Common myeloid progenitor, CD34-positive (primary cell): ENCODE measurements at places on chromosomes 5 and 9.

DNA sequence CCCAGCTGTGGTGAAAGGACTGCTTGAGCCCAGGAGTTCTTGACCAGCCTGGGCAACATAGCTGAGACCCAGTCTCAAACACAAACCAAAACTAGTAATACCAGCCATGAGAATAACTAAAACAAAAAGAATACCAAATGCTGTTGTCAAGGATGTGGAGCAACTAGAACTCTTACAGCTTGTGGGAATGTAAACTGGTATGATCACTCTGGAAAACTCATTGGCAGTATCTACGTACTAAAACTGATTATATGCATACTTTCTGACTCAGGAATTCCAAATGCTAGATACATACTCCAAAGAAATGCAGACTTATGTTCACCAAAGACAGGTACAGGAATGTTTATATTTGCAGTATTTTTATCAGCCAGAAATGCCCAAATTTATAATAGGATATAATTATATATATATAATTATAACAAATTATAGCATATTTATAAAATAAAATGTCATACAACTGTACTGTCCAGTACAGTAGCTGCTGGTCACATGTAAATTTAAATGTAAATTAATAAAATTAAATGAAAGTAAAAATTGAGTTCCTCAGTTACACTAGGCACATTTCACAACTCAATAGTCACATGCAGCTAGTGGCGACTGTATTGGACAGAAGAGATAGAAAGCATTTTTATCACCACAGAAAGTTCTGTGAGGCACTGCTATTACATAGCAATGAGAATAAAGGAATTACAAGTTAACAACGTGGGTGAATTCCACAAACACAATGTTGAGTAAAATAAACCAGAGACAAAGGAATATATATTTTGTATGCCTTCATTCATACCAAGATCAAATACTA lies 118.5 kb downstream of the GNAQ start:
- no peak for DNase-seq

DNA sequence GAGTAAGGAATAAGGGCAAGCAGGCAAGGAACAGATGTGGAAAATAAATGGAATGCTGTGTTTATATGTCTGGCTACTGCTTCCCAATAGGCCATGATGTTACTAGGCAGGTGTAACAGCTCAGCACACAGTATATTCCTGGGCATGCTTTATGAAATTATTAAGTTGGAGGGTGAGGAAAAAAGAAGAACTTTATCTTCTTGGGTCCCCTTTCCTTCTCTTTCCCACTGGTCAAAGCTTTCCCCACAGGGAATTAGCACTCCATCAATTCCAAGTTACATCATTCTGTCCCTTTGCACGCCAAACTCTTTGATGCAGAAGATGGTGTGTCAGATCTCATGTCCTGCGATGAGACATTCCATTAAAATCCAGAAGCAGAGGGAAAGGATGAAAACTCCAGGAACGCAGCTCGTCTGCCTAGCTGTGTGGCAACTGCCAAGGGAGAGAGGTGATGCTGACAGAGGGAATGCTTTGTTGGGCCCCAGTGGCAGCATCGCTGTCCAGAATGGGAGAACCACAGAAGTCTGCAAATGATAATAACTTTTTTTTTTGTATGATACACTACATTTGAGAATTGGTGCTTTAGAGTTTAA lies 447.3 kb upstream of the ARRDC3 start:
- DNase-seq: no peak

DNA sequence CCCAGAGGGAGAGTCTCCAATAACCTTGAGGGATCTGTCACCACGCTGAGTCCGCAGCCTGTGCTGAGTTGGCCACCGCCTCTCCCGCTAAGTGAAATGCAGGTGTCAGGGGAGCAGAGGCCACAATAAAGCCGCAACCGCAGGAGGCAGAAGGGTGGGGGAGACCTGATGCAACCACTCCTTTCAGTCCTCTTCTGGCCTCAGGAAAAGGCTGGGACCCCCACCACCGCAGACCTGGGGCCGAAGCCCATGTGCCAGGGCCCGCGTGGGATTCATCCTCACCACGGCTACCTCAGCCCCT lies 576 bp downstream of the MAP1B start:
- peak; percentile 60 for DNase-seq

DNA sequence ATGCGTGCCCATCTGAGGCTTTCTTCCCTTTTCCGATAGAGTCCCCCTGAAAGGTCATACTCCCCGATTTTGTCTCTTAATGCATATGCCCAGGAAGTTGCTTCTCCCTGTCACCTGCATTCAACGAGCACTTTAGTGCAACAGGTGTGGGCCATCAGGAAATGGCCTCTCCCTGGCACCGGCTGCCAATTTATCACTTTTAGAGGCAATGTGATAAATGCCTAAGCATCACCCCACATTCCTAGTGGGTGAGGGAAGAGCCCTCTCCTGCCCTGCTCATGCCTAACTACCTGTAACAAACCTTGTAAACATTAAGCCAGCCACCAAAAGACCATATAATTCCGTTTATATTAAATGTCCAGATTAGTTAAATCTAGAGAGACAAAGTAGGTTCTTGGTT lies 1.1 kb upstream of the SNAPC3 start:
- no peak for DNase-seq

- no peak for DNase-seq
Observed at GRCh38 chr5:133841831-133842750, 126.3 kb downstream of the C5orf15 start.

GRCh38 chr9:113580954-113581311 lies 117.4 kb downstream of the RGS3 start:
- DNase-seq: no peak

DNA sequence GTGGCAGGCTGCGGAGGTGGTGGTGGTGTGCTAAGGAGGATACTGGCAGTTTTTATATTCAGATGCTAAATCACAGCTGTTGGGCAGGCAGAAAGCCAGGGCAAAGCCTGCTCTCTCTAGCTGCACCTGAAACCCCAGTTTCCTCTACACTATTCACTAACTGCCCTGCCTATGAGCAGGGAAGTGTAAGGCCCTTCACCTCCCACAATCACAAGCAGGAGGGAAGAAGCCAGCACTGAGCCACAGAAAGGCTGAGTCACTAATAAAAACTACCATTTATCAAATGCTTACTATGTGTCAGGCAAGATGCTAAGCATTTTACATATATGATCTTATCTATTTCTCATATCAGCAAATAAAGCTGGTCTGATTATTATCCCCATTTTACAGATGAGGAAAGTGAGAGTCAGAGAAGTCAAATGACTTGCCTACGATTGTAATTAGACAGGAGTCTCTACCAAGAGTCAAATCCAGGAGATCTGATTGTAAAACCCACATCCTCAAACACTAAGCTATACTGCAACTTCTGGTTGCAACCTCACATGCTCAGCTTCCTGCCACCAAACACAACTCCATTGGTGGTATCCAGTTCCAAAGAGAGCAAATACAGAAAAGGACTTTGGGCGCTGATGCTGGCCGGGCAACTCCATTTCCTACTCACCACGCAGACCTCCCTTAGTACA lies 17.7 kb upstream of the IL6ST start:
- DNase-seq: peak; percentile 78

- no peak for DNase-seq
Observed at GRCh38 chr9:7333719-7334118, 465.9 kb downstream of the DMAC1 start.

DNA sequence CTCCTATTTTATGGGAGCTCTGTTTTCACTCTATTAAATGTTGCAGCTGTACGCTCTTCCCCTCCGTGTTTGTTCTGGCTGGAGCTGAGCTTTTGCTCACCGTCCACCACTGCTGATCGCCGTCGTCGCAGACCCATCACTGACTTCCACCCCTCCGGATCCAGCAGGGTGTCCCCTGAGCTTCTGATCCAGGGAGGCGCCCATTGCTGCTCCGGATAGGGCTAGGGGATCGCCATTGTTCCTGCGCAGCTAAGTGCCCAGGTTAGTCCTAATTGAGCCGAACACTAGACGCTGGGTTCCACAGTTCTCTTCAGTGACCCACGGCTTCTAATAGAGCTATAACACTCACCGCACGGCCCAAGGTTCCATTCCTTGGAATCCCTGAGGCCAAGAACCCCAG lies 96.2 kb upstream of the PRDM9 start:
- no peak for DNase-seq

DNA sequence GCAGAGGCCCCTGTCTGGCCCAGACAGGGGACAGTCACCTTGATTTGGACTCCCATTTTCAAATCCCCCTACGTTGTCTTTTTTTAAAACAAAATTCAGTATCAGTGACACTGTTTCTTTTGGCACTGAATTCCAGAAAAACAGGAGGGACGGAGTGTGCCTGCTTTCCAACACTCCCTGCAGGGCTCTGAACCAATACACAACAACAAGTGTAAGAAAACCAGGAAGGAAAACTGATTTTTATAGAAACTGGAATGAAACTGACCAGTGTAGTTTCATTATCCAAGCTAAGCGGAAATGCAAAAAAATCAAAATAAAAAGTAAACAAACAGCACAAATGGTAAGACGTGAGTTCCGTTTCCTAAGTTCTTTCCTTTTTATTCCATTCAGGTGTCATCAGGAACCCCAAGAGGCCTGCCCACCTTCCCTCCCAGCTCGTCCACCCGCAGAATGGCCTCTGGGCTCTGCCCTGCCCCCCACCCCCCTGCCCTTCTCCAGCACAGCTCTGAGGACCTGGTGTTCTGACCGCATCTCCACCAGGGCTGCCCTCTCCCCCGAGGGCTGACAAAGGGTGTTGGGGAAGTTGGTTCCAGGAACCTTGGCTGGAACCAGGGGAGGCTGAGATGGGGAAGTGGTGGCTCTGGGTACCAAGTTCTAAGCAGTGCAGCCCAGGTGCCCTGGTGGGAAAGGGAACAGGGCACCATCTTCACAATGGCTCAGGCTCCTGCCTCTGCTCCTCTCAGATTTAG lies 73.6 kb downstream of the PSD2 start:
- DNase-seq: no peak

DNA sequence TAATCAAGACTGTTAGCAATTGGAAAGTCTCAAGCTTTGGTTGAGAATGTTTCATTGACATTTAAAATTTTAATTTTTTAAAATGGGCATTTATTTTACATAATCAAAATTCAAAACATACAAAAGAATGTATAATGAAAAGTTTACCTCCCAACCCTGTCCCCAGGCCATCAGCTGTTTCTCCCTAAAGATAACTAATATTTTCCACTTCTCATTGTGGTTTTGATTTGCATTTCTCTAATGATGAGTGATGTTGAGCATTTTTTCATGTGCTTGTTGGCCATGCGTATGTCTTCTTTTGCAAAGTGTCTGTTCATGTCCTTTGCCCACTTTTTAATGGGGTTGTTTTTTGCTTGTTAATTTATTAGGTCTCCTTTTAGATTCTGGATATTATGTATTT lies 11.4 kb upstream of the MACIR start:
- DNase-seq: no peak

- no peak for DNase-seq
Observed at GRCh38 chr9:81861644-81862043, 66.6 kb upstream of the SPATA31D4 start.

DNA sequence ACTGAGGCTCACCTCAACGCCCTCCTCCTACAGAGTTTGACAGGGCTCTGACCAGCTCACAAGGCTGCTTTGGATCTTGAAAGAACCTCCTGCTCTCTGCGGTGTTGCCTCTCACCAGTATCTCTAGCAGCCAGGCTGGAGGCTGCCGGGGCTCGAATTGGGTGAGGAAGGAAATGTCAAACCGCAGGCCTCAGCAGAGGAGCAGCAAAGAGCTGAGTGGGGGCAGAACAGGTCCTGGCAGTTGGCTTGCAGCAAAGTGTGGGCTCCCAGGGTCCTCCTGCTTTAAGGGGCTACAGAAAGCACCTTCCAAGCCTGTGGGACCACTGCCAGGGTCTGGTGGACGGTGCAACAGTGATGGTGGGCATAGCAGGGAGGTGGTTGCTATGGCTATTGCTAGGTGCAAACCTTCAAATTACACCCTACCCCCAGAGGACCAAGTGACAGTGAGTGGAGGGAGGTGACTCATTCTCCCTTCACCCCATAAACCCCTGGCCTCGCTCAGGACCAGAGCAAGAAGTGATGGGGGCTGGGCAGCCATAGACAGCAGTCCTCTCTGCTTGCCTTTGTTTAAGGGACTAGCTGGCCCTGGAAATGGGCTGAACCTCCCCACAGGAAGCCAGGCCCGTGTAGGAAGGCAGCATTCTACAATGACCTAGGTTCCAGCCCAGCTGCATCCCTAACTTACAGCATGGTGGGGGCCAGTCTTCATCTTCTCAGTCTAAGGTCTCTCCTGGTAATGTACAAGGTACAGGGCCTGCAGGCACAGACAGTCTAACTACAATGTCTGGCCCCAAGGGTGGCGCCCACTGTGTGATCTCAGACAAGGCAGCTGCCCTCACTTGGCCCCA lies 18.7 kb downstream of the LCP2 start:
- peak; percentile 100 for DNase-seq

DNA sequence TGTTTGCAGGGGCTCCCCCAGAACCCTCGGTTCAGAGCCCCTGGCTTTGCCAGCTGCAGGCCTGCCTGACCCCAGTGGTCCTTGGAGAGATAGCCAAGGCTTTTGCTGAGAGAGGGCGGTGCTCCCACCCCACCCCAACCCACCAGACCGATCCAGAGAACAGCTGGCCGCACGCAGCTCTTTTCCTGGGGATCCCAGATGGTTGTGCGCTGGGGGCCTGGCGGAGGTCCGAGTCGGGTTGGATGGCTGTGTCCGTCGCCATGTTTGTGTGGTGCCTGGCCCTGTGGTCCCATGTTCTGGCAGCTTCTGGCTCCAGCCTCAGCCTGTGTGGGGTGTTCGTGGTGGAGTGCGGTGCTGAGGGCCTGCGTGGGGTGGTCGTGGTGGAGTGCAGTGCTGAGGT lies 97.5 kb downstream of the RXRA start:
- DNase-seq: no peak

GRCh38 chr9:131697908-131698617 lies 41.8 kb downstream of the RAPGEF1 start:
- peak; percentile 84 for DNase-seq
